Activated naive CD4-positive, alpha-beta T cell treated with anti-CD3 and anti-CD28 coated beads for 36 hours (primary cell): ENCODE measurements at places on chromosomes 7 and 10. TPM values are rescaled to one million over a fixed set of nuclear protein-coding genes. Genes with fewer than 3 reads are reported as not detected.

Gene YWHAG
- 96.9 TPM for total RNA-seq

DNA sequence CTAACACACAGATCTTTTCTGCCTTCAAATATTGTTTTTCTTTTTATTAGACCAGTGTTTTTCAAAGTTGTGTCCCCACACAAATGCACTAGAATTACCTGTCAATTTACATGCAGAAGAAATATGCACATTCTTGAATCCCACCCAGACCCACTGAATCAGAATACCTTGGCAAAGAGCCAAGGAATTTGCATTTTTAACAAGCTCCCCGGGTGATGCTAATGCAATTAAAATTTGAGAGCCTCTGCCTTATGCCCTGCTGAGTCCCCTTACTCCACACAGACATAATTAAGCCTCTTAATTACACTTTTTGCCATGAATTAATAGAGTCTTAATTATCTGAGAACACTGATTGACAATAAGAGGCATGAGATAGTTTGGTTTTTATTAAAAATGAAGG, 201.2 kb upstream of the GRB10 start:
- H3K4me1 ChIP-seq = no peaks in the 10 kb centered on the region
- no peak overlapping the region for H3K4me3 ChIP-seq
- DNase-seq = no peak
- peaks cover 3% of the 10 kb centered on the region for H3K27me3 ChIP-seq
- no peak overlapping the region for H3K27ac ChIP-seq

Gene MTG1
- 32.9 TPM for total RNA-seq

DNA sequence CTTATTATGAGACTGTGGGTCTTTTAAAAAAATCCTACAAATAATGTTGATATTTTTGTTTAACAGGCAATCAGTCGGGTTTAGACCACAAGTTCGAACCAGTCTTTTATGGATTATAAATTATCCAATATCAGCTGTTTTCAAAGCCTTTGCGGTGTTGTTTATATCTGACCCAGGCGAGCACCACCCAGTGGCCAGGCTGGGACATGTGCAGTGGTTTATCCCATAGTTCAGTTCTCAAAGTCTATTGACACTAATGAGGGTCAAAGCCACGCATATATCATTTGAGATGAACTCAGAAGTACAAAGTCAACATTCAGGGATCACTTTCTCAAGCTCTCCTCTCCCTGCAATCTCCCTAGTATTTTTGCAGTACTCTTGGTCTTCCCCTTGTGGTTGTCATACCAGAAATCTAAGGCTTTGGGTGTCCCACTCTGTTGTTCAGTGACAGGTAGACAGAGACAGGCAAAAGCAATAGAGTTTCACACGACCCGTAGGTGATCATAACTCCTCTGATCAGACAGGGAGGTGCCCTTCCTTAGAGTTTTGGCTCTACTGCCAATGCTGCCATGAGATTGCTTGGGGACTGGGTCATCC, 117.4 kb upstream of the POM121L12 start:
- no peaks in the 10 kb centered on the region for H3K36me3 ChIP-seq
- H3K27ac ChIP-seq = no peak overlapping the region
- H3K27me3 ChIP-seq = no peaks in the 10 kb centered on the region
- no peaks in the 10 kb centered on the region for H3K4me1 ChIP-seq
- DNase-seq = no peak

DNA sequence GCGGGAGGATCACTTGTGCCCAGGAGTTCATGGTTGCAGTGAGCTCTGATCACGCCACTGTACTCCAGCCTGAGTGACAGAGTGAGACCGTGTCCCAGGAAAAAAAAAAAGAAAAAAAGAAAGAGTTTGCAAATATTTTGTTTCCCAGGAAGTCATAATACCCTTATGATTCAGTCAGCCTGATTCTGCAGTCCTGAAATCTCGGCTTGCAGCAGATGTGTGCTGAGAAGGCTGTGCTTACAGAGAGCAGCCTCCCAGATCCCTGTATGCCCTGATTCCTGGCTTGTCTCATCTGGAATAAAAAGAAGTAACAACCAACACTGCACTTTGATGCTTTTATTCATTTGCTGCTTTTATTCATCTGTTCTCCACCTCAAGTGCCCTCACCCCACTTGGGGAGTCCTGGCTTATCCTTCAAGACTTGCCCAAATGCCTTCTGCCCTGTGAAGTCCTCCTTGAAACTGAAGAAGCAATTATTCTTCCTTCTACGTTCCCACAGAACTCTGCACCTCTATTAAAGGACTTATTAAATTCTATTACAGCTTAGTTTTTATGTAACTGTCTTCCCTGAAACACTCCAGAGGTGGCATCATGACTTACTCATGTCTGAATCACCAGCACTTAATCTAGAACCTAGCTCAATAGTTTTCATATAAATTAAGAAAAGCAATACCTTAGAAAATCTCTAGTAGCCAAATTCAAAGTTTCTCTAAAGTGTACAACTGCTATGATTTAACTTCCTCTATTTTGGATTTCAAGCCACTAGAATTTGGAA, 27.7 kb upstream of the BPGM start:
- no peak overlapping the region for H3K27ac ChIP-seq
- H3K4me3 ChIP-seq = no peak overlapping the region
- no peaks in the 10 kb centered on the region for H3K36me3 ChIP-seq
- peaks cover 4% of the 10 kb centered on the region for H3K4me1 ChIP-seq

- no peaks in the 10 kb centered on the region for H3K36me3 ChIP-seq
- H3K27ac ChIP-seq = no peak overlapping the region
- no peak overlapping the region for H3K4me3 ChIP-seq
- no peaks in the 10 kb centered on the region for H3K4me1 ChIP-seq
These were observed 234.5 kb downstream of the SORCS3 start for GRCh38 chr10:104875561-104875960.
